Motor neuron (in vitro differentiated cells): ENCODE measurements at places on chromosomes 7 and 10.

DNA sequence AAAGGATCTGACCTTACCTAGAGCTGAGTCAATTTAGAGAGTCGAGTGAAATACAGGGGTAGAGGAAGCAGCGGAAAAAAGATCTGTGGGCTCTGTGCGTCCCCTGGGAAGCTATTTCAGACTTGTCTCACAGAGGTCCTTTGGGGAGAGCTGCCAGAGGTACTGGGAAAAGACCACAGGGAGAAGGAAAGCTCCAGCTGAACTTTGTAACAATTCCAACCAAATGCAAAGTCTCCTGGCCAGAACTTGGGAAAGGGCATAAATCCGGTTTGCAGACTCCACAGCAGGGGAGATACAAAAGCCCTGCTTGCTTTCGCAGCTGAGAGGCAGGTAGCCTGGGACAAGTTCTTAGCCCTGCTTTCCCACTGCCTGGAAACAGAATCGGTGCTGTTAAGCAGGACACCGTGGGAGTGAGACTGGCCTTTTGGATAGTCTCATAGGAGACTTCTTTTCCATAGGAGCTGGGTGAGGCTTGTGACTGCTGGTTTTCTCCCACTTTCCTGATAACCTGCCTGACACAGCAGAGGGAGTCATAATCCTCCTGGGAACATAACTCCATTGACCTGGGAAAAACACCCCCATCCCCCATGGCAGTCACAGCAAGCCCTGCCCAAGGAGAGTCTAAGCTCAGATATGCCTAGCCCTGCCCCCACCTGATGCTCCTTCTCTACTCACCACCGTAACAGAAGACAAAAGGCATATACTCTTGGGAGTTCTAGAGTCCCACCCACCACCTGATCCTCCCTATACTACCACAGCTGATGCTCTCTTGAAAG is 926.2 kb downstream of the KCNMA1 start:
- no peak for ATAC-seq

GRCh38 chr7:121279060-121279620 is 49.7 kb upstream of the WNT16 start:
- no peak for ATAC-seq

GRCh38 chr10:44415121-44415520 is 30.2 kb upstream of the CXCL12 start:
- ATAC-seq: no peak

DNA sequence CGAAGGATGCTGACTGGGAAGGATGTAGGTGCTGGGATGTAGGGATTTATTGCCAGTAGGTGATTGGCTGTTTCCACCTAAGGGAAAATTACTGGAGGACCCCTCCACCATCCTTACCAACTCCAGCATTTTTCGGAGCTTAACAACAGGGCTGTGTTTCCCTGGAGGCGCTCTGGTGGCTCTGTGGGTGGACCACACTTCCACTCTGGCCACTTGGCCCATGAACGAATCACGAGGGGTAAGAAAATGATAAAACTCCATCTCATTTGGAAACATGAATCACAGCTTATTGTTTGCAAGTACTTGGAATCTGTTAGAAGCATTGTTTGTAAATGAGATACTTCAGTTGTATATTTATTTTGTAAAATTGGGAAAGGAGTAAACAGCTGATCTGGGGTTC is 3.0 kb downstream of the DOCK1 start:
- no peak for ATAC-seq

DNA sequence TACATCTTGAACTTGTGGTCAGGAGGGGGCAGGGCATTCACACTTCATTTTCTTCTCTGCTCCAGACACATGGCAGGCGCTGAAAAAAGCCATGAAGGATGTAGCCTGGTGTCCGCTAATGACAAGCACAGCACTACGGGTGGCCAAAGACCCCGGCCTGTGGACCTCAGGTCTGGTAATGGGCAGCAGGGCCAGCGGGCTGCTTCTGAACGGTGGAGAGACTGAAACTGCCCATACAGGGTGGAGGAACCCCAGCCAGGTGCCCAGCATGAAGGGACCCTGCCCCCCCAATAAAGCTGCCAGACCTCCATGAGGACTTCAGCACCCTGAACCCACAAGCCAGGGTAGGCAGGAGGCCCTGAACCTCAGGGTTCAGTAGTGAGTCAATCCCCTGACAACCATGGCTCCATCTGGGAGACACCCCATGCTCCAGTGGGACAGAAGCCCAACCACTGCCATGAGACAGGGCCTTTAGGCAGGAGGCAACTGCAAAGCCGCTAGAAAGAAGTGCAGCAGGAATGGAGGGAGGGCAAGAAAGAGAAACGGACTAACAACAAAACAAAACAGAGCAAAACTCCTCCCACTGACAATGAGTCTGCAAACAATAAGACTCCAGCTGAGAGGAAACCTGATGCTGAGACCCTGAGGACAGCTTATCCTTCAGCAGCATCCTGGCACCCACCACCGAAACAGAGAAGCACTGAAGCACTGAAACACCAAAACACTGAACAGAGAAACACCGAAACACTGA is 140.2 kb upstream of the PPP2R2D start:
- ATAC-seq: no peak

DNA sequence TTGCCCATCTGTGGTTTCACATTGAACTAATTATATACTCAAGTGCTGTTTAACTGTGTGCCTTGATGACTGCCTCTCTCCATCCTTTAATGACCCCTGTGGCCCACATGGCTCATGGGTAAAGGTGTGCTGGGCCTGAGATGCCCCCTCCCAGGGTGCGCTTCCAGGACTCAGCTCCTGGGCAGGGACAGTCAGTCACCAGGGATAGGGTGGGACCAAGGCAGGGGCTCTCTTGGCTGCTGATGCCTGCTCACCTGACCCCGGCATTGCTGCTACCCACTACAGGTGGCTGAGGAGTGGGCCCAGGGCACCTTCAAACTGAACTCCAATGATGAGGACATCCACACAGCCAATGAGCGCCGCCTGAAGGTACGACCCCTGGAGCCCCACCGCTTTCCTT is 6.5 kb downstream of the ASL start:
- no peak for ATAC-seq

DNA sequence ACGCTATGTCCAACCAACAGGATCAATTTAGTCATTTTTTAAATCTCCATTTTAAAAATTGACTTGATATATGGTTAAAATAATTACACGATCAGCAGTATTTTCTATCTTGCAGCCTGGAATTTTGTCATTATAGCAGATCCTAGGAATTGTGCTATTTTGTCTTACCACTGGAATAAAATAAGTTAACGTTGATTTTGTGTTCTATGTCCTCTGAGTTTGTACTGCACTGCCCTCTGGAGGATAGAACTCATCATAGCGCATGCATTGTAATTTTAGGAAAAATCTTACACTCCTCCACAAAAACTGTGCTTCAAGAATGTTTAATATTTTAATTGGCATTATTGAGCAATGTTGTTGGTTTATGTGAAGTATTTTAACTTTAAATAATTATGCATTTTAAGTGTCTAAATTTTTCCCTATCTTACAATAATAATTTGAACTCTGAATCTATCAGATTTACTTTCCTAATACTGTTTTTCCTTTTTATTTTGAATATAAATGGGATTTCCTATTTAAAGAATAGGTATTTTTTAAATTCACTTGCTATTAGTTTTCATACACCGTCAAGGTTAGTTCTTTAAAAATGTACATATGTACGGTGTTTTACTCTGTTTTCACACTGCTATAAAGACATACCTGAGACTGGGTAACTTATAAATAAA is 220.1 kb downstream of the PPP1R3A start:
- ATAC-seq: peak; percentile 47

DNA sequence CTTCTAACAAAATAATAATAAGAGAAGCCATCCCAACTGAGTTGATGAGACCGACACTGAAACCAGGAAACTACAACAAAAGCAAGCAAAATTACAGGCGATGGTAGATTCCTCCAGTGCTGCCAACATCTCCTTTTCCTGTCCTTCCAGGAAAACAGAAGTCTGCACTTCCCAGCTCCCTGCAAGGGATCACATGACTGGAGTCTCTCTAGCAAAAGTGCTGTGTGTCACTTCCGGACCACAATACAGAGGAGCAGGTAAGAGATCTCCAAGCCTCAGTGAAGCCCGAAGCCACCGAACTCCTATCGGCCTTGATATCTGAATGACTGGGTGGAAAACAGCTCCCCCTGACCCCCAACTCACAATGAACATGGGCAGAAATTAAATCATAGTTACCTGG is 63.2 kb downstream of the SMURF1 start:
- no peak for ATAC-seq

DNA sequence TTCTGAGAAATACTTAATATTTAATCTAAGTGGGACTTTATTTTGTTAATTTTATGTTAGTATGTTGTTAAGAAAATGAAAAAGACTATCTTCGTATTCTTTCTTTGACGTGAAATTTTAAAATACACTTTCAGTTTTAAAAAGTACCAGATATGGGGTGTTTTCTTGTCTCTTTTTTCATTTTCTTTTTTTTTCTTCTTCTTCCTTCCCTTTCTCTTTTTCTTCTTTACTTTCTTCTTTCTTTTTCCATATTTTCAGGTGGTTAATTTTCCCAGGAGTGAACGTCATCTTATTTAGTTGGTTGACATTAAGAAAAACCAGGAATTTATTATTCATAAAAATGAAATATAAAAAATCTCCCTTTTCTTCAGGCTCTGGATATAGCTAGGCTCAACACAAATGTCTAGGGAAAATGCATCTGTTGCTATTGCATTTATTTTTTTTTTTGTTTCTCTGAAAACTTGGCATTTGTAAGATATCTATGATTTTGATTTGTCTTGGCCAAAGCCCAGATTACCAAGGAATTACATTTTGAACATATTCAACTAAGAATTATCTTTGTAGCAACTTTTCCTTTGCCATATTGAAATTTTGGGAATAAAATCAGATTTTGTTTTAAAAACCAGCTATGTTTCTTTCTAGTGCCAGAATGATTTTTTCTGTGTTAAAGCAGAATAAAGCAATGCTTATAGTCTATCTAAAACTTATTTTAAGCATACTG is 241.3 kb upstream of the FOXP2 start:
- ATAC-seq: no peak

- ATAC-seq: peak; percentile 45
These were observed 29.9 kb upstream of the HBP1 start for GRCh38 chr7:107138696-107139420.

- no peak for ATAC-seq
These were observed 1174.3 kb downstream of the XPNPEP1 start for GRCh38 chr10:108749042-108749441.

DNA sequence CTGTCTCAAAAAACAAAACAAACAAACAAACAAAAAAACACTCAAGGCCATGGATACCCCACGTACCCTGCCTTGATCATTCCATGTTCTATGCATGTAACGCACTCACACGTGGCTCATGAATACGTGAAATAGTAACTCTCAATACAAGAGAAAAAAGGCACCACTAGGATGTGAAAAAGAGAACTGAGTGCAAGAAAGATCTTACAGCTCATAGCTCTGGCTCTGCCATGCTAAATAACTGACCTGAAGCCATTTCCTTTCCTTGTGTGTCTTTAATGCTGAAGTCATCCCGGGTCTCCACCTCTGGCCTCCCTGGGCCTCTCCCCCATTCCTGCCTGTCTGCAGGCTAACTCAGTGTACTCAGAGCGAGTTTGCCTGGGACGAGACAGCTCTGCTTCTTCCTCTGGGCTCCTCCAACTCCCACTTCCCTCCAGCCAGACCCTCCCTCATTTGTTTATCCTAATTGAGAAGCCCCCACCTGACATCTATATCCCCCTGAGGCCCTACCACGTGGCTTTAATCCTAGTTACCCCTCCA is 117.3 kb downstream of the PRPF18 start:
- no peak for ATAC-seq

- ATAC-seq: no peak
These were observed 344.6 kb upstream of the SHH start for GRCh38 chr7:156156734-156157408.

- ATAC-seq: no peak
These were observed 47.4 kb upstream of the TCERG1L start for GRCh38 chr10:131358741-131359442.

DNA sequence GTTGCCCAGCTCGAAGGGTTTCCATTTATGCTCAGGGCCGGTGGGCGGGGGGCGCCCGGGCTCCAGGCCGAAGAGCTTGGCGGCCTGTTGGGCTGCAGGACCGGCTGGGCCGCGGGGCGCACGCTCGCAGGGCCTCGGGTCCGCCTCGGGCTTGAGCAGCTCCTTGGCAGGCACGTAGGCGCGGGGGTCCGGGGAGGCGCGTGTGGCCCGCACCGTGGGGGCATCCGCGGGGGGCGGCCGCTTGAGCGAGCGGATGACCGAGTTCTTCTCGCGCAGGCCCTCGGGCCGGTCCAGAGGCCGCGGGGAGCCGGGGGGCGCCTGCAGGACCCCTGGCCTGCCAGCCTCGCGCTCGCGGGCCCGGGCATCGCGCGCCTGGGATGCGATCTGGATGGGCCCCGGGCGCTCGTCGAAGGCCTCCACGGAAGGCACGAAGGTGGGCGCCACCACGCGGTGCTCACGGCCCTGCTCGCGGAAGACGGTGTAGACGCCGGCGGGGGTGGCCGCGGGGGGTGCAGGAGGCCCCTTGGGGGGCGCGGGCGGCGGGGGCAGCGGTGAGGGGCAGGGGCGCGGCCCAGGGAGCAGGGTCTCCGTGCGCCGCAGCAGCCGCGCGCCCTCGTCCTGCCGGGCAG is 35.2 kb downstream of the TNRC18 start:
- no peak for ATAC-seq

DNA sequence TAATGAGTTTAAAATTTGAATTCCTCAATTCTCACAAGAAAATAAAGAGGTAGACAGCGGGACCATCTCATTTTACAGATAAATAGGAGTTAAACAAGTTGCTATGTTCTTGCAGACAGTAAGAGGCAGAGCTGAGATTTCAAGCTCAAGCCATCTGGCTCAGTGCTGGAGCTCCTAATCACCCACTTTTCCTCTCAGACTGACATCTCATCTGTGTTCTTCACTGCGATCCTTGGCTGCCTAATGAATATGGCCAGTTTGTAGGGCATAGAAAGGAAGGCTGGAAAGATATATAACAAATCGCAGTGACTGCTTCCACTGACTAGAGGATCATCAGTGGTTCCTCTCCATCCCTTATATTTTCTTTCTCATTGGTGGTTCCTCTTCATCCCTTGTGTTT is 151.2 kb downstream of the MPP7 start:
- ATAC-seq: no peak

- ATAC-seq: no peak
These were observed 88.7 kb upstream of the ZNF438 start for GRCh38 chr10:31120392-31120791.
